RPMI7951 (cell line): ENCODE measurements at places on chromosomes 7 and 10. TPM values are rescaled to one million over a fixed set of nuclear protein-coding genes. Genes with fewer than 3 reads are reported as not detected.

Gene TMEM229A
- not detected in 2 replicates for total RNA-seq

- no peak for DNase-seq
Measured at GRCh38 chr10:124568848-124569622, 107.4 kb downstream of the LHPP start.

GRCh38 chr10:188546-188945, 53.3 kb downstream of the ZMYND11 start:
- no peak for DNase-seq

Gene AHR
- total RNA-seq = 96.6 and 113 TPM in 2 replicates

DNA sequence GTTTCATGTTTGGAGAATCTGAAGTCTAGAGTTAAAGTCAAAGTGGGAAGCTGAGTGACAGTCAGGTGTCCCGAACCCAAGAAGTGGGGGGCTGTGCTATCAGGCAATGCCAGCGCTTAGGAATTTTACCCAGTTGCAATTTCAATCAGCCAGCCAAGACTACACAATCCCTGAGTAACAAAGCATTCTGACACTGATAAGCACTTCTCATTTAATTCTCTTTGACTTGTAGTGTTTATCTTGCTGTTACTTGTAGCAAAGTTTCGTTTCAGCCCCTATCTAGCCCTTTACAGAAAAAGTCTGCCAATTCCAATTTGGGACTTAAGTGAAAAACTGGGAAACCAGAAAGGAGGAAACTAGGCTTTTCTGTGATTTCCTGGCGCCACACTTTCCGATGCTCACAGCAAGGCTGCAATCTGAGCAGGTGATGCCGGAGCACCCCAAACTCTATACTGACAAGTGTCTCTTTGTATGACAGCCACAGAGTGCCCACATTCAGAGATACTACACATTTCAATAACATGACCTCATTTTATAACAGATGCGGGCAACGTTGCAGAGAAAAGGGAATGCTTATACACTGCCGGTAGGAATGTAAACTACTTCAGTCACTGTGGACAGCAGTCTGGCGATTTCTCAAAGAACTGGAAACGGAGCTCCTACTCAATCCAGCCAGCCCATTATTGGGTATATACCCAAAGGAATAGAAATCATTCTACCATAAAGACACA, 61.0 kb downstream of the ITIH5 start:
- DNase-seq = peak; percentile 6

DNA sequence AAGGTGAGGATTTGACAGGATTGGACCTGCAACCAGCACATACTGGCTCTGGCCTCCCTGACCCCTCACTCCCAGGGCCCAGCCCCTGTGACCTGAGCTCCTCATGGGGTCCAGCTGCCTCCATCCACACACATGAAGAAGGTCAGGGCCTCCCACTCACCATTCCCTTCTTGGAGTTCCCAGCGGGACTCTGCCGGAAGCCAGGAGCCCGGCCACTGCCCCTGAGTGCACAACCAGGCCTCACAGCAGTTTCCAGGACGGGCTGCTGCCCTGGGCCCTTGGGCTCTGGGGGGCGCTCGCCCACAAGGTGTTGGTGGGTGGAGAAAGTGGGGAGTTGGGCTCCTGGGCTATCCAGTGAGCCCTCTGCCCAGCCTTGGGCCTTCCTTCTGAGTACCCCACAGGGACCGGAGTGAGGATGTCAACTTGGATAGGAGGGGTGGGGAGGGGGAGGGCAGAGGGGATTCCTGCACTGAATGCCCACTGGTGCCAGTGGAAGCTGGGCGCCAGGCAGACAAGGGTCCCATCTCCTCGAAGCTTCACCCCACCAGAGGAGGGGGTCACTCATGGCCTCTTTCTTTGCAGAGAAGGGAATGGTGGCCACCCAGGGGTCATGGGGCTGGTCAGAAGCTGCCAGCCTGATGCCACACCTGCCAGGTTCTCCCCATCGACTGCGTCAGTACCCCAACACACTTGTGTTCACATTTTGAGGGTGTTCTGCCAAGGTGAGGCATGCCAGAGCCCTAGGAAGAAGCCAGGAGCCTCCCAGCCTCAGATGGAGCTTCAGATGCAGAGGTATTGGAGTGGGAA, 115.3 kb downstream of the PTPN20 start:
- DNase-seq = no peak

Gene ZNF783
- total RNA-seq = 2.2 and 4.1 TPM in 2 replicates

DNA sequence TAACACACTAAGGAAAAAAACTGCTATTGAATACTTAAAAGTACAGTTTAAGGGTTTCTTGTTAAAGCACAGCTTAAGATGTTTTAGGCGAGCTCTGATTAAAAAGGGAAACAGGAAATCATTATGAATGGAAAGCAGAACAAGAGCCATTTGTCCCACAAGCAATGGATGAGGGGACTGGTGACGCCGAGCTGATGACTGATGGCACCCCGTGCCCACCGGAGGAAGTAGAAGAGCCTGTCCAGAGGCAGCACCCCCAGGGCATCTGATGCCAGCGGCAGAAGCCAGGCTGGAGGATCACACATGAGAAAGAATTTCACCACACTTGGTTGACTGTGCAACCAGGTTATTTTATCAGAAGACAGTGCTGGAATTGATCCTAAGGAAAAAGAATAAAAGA, 15.0 kb upstream of the INSIG1 start:
- peak; percentile 31 for DNase-seq

Gene FAM25C
- not detected in 2 replicates for total RNA-seq

DNA sequence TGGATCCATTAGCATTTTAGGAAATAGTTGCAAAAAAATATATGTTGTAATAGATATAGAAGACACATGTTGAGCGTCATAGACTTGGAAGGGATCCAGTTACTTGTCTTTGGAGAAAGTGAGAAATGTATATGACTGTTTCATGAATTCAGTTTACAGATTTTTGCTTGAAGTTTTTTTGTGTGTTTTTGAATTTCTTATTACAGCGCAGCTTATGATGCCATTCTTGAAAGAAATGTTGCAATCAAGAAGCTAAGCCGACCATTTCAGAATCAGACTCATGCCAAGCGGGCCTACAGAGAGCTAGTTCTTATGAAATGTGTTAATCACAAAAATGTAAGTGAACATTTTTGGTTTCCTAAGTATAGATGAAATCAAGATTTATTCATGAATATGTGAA, 98.2 kb downstream of the MAPK8 start:
- no peak for DNase-seq

DNA sequence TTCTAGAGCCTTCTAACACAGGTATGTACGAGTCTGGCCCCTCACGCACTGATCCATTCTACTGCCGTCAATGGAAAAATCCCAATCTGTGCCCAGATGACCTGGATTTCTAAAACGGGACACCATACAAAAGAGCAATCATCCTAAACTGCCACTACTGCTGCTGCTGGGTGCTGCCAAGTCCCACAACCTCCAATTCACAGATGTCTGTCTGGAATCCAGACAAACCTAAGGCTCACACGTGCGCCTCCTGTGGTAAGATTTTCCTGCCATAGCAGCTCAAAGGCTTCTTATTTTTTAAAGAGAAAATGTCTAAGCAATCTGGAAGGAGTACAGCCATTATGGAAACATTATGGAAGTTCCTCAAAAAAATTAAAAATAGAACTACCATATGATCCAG, 40.9 kb downstream of the JCAD start:
- DNase-seq = peak; percentile 53

Gene RFC2
- 68.5 and 75.1 TPM in 2 replicates for total RNA-seq

Gene TET1
- total RNA-seq = 4.1 and 6.1 TPM in 2 replicates

- DNase-seq = peak; percentile 90
Measured at GRCh38 chr7:27112955-27113949, 10.8 kb upstream of the HOXA2 start.

Gene PPP2R2D
- total RNA-seq = 24.8 and 35.3 TPM in 2 replicates

DNA sequence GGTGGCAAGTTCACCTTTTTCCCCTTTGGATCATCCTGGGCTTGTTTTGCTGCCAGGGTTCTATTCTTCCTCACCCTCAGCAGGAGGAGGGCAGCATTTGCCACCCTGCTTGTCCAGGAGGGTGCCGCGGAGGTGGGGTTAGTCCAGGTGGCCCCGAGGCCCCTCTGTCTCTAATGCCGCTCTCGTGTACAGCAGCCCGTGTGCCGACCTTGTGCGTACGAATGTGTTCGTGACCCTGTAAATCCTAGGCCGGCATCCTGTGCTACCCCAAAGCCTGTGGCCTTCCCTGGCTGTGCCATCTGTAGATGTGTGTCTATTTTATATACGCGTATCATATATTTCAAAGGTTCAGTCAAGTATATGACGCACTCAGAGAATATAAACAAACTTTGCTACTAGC, 10.6 kb downstream of the IQCE start:
- no peak for DNase-seq

Gene ASB10
- total RNA-seq = not detected in 2 replicates

GRCh38 chr7:19677180-19677579, 31.7 kb downstream of the POLR1F start:
- DNase-seq = peak; percentile 47

DNA sequence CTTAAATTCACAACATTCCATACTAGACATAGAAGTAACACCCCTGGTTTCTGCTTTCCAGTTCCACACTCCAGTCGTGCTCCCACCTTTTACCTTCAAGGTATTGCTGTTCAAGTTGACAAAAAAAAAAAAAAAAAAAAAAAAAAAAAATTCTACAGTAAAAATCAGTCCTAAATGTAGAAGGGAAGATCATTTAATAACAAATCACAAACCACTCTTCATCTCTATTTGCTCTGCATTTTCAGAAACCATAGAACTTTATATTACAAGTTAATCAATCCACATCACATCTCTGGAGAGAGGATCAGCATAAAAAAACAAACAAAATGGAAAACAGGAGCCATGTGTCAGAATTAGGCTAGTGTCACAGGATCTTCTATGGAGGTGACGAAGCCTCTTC, 206.3 kb upstream of the KLF14 start:
- no peak for DNase-seq

Gene NME8
- not detected in 2 replicates for total RNA-seq

GRCh38 chr10:70190581-70190980, 20.3 kb upstream of the SAR1A start:
- DNase-seq = no peak

GRCh38 chr10:80207768-80208370, 2.5 kb upstream of the ANXA11 start:
- no peak for DNase-seq

Gene CLCN1
- total RNA-seq = not detected in 2 replicates

DNA sequence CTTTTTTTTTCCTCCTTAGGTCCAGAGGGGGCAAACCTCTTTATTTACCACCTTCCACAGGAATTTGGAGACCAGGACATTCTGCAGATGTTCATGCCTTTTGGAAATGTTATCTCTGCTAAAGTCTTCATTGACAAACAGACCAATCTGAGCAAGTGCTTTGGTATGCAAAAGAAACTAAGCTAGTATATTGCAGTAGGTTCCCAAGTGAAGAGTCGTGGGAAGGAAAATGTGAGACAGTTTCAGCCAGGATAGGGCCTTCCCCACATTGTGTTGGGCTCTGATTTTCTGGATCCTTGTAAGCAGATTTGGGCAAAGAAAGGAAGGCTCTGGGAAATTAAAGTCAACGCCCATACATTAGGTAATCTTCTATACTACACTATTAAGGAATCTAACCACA, 285.6 kb downstream of the USP6NL start:
- DNase-seq = no peak

DNA sequence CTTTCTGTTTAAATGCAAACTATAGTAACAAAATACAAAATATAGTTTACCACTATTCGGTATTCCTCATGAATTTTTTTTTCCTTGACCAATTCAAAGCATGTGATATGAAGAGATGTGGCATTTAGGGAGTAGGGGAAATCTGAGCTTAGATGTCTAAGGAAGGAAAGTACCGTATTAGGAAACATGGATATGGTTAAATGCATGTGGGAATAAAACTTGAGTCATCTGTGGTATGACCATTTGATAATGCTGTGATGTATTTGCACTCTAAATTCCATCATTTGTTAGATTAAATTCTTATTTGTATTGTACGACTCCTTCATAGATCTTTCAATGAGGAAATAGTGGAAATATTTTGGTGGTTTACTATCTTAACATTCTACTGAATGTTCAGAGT, 19.7 kb downstream of the AHR start:
- DNase-seq = peak; percentile 24

DNA sequence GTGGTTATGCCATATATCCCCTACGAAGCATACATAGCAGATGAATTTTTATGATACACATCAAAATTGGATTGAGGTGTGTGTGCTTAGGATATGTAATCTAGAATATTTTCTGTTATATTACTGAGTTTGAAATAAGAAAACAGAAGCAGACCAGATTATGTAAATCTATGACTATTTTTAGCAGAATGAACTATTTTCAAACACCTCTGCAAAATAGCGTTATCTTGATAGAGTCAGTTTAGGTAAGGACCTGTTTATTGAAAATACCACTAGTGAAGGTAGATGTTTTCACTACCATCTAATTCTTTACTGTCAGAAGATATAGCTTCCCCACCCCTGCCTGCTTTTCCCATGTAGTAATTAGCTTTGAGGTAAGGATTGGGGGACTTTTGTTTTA, 9.1 kb downstream of the LANCL2 start:
- DNase-seq = no peak

DNA sequence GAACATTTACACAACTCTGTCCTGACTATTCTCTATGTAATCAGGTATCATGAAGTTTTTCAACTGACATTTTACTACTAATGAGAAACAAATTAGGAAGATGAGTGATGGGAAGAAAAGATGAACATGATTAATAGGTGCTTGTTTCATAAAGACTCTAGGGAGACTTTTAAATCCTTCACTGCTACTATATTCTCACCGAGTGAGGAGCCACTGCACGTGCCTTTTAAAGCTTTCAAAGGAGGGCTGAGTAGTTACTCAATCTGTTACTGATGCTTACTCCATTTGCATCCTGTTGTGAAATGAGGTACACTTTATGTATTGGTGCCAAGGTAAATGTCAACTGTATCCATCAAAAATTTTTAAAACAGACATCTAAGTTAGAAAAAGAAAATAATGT, 1.3 kb upstream of the COMMD3 start:
- no peak for DNase-seq

- DNase-seq = peak; percentile 82
Measured at GRCh38 chr7:6228361-6229229, 43.8 kb downstream of the CYTH3 start.

DNA sequence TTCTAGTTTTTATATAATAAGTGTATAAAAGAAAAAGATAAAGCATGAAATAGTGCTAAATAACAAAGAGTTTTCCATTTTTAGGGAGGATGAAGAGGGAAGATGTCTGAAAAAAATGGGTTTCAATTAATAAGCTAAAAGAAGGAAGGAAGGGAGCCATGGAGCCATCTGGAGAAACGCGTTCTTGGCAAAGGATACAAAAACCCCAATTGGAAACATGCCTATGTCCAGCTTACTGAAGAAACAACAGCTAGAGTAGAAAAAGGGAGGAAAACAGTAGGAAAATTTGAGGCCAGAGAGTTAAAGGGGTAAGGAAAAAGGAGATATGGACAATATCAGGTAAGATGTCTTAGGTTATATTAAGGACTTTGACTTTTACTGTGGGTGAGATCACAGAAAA, 416.2 kb upstream of the GHITM start:
- DNase-seq = no peak

DNA sequence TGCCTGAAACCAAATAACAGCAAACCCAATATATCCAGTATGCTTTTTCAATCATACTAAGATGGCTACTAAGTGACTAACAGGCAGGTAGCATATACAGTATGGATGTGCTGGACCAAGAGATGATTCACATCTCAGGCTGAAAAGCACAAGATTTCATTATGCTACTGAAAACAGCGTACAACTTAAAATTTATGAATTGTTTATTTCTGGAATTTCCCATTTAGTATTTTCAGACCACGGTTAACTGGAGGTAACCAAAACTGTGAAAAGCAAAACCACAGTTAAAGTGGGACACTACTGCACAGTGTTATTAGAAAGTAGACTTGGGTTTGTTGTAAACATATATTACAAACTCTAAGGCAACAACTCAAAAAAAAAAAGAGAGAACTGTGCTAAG, 91.5 kb downstream of the KMT2C start:
- DNase-seq = no peak

GRCh38 chr7:158416283-158416933, 171.2 kb downstream of the PTPRN2 start:
- no peak for DNase-seq

Gene ACSL5
- total RNA-seq = 18.5 TPM in 2 replicates
